ENCODE measurements at places on chromosomes 12 and 14.

DNA sequence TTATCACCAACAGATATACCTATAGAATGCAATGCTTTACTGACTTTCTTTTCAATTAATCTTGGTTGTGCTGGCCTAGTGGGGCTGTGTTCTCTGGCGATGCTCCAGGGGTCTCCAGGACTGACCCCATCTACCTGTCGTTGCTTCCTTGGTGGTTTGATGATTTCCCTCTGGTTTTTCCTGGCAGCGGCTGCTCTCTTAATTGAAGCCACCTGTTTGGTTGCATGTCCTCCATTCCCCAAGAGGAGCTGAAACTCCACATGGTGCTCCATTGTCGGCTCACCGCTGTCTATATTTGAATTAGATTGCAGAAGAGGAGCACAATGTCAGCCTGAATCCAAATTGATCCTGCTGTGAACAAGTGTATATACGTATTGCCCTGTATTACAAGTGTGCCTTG is 7.1 kb upstream of the IFNG-AS1 start:
- ATAC-seq = no peak

GRCh38 chr12:89451841-89452251 is 72.8 kb downstream of the GALNT4 start:
- ATAC-seq = no peak

- no peak for ATAC-seq
Observed at GRCh38 chr12:127127897-127128296, 1139.1 kb upstream of the TMEM132C start.

- ATAC-seq = no peak
Observed at GRCh38 chr12:113862590-113863454, 103.3 kb downstream of the RBM19 start.

GRCh38 chr12:75553398-75553797 is 42.0 kb upstream of the KRR1 start:
- ATAC-seq = peak; percentile 57

DNA sequence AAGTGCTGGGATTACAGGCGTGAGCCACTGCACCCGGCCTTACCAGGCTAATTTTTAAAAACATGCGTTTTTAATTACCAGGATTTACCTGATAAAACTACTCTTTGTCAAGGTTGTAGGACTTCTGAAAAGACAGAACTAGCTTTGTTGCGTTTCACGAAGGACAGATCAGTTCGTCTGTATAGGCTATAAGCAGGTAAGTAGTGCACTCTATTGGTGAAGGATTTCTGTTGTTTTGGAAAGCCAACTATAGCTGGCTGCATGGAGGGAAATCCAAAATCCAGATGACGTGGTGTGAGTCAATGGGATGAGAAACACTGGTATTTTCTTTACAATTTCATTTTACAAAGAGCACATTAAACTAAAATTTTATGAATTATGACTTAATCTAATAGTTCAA is 14.6 kb downstream of the GNPNAT1 start:
- no peak for ATAC-seq

- ATAC-seq = peak; percentile 82
Observed at GRCh38 chr14:63039866-63040265, 5.4 kb downstream of the KCNH5 start.

DNA sequence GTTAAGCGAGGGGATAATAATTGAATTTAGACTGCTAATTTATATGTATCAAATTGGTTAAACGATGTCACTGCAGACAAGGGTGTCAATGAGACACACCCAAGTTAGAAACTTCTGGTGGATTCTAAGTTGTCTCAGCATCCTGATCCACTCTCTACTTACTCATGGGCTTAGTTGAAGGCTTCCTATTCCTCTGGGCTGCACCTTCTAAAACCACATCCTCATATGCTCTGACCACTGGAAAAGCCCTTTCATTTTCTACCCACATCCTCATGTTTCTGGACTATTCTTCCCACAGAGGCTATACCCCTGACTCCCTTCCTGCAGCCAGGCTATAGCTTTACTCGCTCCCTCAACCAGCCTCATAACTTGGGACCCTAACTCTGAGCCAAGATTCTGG is 493.8 kb downstream of the VRK1 start:
- no peak for ATAC-seq
